ENCODE measurements at places on chromosomes 2 and 18.

DNA sequence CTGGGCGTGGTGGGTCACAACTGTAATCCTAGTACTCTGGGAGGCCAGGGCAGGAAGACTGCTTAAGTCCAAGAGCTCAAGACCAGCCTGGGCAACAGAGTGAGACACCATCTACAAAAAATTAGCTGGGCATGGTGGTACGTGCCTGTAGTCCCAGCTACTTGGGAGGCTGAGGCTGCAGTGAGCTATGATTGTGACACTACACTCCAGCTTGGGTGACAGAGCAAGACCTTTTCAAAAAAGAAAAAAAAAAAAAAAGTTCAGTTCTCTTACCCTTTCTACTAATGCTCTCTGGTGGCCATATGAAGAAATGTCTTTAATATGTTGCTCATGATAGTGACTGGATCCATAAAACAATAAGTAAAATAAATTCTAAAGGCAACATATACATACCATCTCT lies 14.9 kb downstream of the TYW5 start:
- DNase-seq = peak; percentile 53

- DNase-seq = no peak
These were observed 53.1 kb downstream of the PDCL3 start for GRCh38 chr2:100615886-100616285.

DNA sequence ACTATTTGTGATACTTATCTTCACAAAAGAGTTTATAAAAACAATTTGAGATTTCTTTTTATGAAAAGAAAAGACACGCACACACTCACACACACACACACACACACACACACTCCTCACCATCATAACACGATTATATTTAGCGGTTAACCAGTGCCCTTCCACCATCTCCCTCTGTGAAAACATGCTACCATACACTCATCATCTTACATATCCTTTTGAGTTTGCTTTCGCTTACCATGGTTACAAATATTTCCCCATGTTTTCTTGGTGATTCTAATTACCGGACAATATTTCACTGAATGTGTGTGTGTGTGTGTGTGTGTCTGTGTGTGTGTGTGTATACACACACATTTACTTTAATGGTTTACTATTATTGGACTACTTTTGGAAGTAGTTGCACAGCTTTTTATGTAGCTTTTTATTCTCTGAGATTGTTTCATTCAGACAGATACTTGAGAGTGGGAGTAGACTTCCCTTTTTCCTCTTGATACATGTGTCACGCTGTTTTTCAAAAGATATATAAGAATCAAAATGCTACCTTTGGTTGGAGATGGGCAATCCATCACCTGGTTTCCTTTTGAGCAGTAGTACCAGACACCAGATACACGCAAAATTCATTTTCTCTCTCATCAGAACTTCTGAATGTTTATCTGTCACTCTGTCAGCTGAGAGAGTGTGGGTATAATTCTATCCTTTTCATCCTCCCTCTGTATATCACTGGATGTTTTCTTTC lies 138.1 kb downstream of the SETBP1 start:
- DNase-seq = no peak

- peak; percentile 55 for DNase-seq
These were observed 6.6 kb upstream of the CDH2 start for GRCh38 chr18:28183418-28184078.

GRCh38 chr18:3332376-3332775 lies 70.4 kb downstream of the MYL12B start:
- DNase-seq = peak; percentile 71

DNA sequence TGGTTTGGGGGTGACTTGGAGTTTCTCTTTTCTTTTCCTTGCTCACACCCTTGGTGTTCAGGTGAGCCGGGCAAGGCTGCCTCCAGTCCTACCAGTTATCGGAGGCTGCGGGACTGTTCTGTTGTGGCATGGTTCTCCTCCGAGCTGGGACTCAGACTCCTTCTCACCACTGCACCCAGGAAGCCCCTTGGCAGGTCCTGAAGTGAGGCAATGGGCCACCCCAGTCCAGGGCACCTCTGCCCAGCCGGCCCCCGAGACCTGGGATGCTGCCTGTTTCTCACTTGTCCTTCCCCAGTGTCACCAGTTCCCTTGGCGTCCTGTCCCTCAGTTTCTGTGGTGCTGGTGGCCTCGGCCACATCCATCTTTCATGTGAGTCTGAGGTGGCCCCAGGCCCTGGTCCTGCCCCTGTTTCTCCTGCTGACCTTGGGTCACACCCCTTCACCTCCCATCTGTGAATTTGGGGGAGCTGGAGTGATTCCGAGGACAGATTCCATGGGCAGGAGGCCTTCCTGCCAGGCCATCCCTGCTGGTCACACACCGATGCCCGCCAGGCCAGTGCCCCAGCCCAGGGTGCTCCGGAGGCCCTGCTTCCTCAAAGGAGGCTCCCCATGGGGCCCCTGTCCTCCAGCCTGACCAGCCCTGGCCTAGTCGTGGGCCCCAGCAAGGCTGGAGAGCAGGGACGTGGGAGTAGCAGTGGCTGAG lies 6.6 kb upstream of the KLHL30 start:
- no peak for DNase-seq

DNA sequence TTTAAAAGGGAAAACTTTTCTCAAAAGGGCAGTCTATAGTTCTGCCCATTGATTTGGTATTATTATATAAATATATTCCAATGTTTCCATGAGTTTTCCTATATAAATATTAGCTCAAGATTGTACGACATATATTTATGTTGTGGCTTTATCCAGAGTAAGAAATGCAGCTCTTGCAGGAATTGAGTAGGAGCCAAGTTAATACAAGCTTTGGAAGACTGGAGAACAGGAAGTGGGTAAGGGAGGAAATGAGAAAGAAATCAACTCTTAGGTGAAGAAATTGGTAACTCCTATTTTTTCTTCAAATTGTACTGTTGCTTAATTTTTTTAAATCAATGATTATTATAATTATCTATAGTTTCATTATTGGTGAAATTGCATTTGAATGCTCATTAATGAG lies 105.4 kb upstream of the FAM117B start:
- DNase-seq = peak; percentile 63

DNA sequence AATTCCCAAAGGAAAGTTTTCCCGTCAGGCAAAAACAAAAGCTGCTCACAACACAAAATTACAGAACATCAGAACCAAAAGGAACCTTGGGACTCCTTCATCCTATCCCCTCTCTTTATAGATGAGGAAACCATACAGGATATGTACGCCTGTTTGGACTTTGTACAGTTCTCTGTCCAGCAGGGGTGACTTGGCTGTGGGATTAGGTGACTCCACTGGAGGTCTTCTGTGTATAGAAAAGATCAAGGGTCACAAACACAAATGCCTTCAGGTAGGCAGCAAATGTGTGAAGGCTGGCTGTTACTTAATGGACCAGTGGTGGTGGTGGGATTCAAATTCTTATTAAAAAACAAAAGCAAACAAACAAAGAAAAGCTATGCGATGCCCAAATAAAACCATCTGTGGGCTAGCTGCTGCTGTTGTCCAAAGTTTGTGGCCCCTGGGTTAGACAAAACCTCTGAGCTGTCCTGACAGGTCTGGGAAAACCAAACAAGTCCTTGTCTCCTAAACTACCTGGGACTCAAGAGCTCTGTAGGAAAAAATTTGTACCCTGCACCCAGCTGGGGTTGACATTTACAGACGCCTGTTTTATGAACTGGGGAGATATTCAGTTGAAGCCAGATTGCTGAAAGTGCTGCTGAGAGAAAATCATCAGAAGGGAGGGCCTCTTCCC lies 1.3 kb upstream of the CEP68 start:
- no peak for DNase-seq

- peak; percentile 83 for DNase-seq
These were observed 126.3 kb downstream of the HDAC4 start for GRCh38 chr2:239274391-239275043.

GRCh38 chr2:48278590-48278989 lies 251.4 kb upstream of the STON1 start:
- DNase-seq = no peak

DNA sequence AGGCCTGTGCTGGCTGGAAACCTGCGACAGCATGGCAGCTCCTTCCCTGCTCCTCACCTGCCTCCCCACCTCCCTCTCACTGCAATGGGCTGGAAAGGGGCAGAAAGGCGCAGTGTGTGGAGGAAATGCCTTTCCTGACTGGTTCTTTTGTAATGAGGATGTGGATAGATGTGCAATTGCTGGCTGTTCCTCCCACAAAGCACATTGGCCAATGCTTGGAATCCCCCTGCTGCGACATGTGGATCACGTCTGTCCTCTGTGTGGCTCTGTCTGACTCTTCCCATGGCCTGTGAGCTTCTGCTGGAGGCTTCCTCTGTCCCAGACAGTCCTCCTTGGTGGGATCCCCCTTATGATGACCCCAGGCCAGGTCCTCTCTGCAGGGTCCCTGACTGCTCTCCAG lies 172.5 kb downstream of the NCK2 start:
- DNase-seq = no peak

- peak; percentile 88 for DNase-seq
These were observed 8.2 kb upstream of the GPR17 start for GRCh38 chr2:127637725-127638252.

Data from cardiac fibroblast (primary cell).